ENCODE measurements at places on chromosomes 1 and 21.

DNA sequence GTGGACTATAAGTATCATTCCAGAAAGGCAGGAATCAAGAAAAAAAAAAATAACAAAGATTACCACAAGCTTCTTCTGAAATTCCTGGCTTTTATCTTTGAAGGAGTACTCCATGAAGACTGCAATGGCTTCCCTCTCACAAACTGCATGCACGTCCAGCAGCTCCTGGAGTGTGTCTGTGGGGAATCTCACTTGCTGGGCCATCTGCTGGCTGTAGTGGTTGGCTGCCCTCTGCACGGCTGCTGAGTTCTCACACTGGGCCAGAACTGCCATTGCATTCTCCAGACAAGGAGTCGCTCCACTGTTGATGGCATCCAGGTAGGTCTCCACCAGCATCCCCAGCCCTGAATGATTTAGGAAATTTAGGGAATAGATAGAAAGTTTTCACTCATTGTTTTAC is 23.3 kb upstream of the GBP2 start:
- DNase-seq, result no peak

DNA sequence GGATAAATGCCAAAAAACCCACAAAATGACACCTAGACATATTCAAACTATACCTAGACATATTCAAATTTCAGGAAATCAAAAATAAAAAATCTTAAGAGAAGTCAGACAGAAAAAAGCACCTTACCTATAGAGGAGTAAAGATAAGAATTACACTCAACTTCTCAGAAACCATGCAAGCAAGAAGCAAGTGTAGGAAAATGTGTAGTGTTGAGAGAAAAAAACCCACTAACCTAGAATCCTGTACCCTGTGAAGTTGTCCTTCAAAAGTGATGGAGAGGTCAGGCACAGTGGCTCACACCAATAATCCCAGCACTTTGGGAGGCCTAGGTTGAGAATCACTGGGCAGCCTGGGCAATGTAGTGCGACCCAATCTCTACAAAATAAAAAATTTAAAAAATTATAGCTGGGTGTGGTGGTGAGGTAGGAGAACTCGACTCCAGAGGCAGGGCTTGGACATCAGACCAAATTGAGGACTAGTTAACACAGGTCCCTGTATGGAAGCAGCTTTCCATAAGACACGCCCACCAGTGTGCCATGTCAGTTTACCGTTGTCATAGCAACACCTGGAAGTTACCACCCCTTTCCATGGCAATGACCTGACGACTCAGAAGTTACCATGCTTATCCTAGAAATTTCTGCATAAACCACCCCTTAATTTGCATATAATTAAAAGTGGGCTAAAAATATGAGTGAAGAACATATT is 20.7 kb downstream of the PDIK1L start:
- DNase-seq, result no peak

GRCh38 chr1:19010995-19011844 is 54.7 kb upstream of the IFFO2 start:
- DNase-seq, result peak; percentile 44

DNA sequence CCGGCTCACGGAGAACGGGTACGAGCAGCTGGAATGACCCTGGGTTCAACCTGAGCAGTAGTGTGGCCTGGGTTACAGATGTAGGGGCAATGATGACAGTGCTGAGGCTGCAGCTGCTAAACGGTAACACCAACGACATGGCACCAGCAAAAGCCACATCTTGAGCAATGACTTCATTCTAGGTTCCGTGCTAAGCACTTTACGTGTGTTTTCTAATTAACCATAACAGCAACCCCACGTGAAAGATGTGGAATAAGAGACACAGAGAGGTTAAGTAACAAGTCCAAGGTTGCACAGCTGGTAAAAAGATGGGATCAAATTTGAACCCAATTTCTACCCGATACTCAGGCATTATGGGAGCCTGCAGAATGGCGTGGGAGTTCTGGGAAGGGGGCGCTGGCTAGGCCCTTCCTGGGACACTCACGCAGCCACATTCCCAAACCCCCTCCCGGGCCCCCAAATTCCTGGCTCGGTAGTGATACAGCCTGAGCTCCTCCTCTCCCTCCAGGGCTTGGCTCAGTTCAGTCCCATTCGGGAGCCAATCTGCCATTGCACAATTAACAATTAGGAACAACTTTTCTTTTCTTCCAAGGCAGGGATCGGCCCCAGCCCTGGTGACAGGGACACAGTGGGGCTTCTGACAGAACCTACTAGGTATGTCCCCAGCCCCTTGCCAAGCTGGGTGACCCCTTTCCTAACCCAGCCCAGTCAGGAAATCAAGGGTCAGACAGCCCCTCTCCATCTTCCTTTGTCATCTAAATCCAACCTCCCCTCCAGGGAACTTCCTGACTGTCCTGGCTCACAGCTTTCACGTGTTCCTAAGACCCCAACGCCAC is 23.8 kb upstream of the ECE1 start:
- DNase-seq, result no peak

DNA sequence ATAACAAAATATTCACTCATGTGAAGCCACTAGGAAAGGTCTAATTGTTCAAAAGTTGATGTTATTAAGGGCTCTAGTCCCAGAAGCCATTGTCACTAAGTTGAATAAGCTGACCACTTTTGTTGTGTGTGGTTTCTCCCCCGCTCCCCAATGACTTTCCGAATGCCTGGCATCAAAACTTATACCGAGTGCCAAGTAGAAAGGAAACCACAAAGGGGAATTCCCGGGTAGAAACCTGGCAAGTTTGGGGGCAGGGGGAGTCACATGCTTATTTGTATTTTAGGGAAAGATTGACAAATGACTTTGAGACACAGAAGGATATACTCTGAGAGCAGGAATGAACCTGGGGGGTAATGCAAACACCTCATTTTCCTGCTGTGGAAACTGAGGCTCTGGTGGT is 154.1 kb downstream of the TGFBR3 start:
- DNase-seq, result no peak

DNA sequence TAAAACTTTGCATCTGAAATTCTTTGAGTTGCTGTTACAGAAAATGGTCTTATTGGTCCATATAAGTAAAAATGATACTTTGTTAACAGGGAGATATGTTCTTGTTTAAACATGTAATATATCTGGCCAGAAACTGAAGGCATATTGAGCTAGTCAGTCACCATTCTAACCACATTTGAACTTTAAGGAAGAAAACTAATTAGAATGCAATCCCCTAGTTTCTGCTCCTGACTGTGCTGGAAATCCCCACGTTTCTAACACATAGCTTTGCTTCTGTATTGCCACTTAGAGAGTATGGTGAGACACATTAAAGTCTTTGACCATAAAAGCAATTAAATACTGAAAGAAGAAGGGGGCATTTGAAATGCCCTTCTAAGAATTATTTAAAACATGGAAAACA is 32.1 kb upstream of the HIVEP3 start:
- no peak for DNase-seq

DNA sequence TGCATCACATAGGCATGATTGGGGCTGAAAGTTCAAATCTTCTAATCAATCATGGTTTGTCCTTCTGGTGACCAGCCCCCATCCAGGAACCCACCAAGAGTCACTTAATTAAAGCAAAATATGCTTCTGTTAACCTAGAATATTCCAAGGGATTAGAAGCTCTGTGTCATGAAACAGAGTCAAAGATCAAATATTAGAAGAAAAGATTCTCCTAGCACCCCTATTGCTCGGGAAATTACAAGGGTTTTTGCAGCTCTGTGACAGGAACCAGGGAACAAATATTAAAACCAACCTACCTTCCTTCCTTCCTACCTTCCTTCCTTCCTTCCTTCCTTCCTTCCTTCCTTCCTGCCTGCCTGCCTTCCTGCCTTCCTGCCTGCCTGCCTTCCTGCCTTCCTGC is 31.8 kb upstream of the ACTN2 start:
- DNase-seq, result no peak

DNA sequence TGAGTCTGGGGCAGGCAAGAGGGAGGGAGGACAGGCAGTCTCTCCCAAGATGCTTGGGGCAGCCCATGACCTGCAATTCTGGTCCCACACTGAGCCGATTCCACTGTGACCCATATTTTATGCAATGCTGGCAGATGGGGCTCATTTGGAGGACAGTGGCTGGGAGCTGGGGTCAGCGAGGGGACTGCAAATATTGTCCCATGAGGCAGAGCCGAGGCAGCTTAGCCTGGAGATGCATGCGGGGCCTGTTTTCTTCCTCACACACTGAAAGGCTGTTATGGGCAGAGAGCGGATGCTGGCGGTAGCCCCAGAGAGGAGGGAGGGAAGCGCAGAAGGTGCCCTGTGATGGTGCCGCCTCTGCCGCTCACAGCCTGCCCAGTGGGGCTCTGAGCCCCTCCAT is 128.5 kb upstream of the POU3F1 start:
- DNase-seq, result no peak

DNA sequence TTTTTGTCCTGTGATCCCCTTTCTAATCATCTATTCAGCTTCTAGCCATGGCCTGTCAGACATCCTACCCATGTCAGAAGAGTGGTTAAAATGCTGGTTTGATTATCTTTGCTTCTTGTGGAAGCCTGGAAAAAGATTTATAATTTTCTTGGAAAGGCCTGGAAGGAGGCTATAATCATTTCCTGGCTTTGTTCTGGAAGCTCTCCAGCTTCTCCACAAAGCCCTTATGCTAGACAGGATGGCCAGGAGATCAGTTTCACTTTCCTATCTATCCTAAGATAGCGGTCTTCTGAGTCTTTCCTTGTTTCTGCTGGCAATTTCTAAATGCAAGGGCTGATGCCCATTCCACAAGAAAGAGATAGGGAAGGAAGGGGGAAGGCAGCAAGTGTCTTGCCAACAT is 90.9 kb upstream of the SLC44A3 start:
- no peak for DNase-seq

GRCh38 chr1:5971471-5972197 is 20.6 kb downstream of the NPHP4 start:
- no peak for DNase-seq

- no peak for DNase-seq
Observed at GRCh38 chr1:208108213-208108608, 136.0 kb downstream of the PLXNA2 start.

DNA sequence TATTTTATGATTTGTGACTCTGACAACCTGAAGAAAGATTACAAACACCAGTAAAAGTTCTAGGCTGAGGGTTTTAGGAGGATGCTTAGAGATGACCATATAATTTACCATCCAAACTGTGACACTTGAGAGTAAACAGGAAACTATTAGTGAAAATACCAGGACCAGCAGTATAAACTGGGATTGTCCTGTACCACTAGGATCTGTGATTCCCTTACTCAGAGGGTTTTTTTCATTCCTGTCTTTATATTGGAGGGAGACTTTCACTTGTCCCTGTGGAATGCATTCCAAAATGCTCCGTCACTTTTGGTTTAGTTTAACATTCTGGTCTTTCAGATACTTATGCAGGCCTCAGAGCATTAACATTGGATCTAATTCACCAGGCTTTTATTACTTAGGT is 482.9 kb downstream of the PTBP2 start:
- DNase-seq, result no peak

DNA sequence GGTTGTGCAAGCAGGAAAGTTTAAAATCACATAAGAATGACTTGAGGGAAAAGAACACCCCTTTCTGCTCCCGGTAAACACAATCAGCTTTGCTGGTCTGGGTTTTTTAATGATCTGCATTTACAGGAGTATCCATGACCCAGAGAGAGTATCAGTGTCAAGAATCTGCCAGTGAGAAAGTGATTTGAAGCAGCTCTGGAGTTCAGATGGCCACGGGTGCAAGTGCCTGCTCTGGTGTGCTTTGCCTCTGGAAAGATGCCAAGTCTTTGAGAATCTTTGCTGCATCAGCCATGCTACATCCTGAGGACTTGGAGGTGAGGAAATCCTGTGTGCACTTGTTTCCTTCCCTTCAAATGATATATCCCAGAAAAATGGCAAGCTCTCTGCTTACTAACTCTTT is 18.6 kb upstream of the MYSM1 start:
- no peak for DNase-seq

- no peak for DNase-seq
Observed at GRCh38 chr1:67771749-67772148, 61.5 kb downstream of the GNG12 start.

DNA sequence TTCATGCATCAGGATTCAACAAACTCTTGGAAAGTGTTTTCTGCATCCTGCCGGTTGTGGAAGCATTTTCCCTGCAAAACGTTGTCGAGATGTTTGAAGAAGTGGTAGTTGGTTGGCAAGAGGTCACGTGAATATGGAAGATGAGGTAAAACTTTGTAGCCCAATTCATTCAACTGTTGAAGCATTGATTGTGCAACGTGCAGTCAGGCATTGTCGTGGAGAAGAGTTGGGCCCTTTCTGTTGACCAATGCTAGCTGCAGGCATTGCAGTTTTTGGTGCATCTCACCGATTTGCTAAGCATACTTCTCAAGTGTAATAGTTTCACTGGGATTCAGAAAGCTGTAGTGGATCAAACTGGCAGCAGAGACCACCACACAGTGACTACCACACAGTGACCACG is 57.0 kb upstream of the PRDM2 start:
- DNase-seq, result no peak

DNA sequence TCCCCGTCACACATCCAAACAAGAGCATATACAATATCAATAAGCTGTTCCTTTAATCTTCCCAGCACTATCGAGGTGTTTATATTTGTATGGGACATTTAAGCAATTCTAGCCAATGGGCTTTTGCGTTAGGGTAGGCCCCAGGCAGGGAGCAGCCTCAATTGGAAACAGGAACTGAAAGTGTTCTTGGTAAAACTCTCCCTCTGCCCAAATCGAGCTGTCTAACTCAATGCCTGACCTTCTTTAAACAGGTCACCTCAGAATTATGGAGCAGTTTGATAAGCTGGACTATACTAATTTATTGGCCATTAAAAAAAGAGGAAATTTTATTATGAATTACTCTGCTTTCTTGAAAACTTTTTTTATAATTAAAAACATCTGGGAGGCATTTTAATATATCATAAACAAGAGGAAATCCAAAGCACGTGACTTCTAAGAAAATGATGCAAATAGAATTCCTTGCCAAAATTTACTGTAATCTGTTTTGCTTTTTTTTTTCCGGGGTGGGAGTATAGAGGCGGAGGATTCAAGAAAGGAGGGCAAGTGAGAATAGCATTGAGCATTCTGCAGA is 498.1 kb downstream of the LMO4 start:
- no peak for DNase-seq

DNA sequence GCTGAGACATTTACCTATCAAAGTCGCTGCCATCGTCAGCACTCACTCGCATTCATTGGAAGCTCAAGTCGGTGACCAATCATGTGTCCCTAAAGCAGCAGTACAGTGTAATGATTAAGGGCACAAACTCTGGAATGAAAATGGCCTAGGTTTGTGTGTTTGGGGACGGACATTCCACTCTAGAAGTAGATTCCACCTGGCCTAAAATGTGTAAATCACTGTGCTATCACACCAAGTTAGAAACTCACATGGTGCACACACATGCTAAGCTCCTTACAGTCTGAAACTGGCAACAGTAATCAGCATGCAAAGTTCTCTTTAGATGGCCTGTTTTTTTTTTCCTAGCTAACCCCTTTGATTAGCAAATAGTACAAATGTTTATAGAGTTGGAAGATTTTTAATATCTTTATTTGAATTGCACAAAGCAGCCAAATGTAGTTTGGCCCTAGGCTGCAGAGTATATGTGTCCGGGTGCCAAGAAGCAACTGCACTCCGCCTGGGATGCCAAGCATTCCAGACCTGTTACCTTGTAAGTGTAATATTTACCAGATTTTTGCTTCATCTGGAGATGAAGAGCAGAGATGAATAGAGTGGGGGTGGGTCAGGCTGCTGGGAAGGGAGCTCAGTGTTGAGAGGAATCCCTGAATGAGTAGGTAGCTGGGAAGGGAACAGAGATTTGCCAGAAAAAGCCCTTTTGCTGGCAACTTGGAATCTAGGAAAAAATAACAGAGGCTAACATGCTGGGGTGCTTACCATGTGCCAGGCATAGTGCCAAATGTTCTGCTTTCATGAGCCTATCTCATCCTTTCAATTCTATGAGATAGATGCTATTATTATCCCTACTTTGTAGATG is 35.2 kb downstream of the TGFB2 start:
- no peak for DNase-seq

- peak; percentile 56 for DNase-seq
Observed at GRCh38 chr1:2300851-2301606, 72.9 kb downstream of the SKI start.
